ENCODE measurements at places on chromosomes 4 and X.
A peak's percentile ranks its signal among the peaks of the same experiment; 100 is the strongest.

- DNase-seq, result no peak
Observed at GRCh38 chr4:101155368-101155767, 192.0 kb downstream of the PPP3CA start.

DNA sequence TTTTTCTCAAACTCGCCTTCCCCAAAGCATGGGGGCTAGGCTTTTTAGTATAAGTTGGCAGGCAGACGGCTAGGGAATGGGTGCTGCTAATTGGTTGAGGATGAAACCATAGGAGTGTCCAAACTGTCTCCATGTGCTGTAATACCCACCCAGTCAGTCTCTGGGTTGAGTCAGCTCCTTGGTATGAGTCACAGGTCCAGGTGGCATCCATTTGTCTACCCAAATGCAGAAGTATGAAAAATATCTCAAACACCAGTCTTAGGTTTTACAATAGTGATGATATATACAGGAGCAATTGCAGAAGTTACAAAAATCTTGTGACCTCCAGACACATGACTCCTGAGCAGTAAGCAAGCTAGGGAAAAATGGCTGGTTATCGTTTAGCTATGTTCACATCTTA is 27.4 kb upstream of the CCSER1 start:
- no peak for DNase-seq

- DNase-seq, result no peak
Observed at GRCh38 chrX:46330981-46331380, 214.2 kb downstream of the ZNF674 start.

- DNase-seq, result no peak
Observed at GRCh38 chr4:180589575-180589974, 1653.6 kb upstream of the TENM3 start.

GRCh38 chr4:21858971-21859370 is 89.6 kb downstream of the KCNIP4 start:
- no peak for DNase-seq

GRCh38 chrX:11105080-11105479 is 6.1 kb upstream of the HCCS start:
- no peak for DNase-seq

- DNase-seq, result no peak
Observed at GRCh38 chrX:13000301-13000811, 25.4 kb downstream of the TMSB4X start.

DNA sequence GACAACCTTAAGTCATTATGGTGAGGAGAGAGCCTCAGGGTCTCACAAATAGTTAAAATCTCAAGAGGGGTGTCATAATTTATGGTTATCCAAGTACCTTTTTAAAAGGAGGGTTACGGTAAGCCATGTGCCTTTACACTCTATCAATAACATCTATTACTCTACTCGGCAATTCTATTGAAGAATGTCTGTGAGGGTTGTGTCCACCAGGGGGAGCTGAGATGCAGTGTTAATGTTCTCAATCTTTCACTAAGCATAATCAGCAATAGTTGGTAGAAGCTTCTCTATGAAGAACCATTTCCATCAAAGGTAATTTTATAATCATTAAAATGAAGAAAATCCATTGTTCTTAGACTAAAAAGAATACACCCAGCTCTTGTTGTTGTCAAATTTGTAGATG is 457.4 kb downstream of the CENPC start:
- no peak for DNase-seq

DNA sequence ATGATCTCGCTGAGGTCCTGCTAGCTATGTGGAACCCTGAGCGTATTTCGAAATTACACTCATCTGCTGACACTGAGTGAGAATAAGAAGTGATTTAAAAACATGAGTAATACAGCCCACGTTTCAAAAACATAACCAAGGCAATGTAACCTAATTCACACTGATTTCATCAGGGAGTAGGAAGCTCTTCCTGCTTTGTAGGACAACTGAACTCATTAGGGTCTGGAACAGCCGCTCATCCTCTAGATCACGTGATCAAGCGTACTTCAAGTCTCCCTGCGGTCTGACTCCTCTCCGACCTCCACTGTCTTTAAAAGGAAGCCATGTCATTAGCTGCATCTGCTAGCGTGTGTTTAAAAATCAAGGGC is 138.0 kb downstream of the NSUN7 start:
- no peak for DNase-seq

GRCh38 chrX:134002921-134003615 is 17.7 kb upstream of the GPC3 start:
- no peak for DNase-seq

DNA sequence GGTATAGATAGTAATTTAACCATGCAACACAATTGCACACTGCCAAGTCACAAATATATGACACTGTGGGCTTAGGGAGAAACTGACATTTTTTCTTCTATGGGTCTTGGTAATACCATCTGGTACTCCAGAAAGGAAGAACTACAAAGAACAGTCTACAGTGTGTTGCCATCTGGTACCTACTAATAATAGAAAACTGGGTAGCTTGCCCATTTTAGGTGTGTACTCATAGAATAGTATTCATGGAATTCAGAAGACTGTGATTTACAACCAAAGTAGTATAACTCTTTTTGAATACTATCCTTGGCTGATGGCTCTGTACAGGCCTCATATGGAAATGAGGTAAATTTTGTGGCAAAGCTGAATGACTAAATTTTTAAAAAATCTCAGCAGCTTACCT is 132.6 kb upstream of the RPS6KA6 start:
- DNase-seq, result no peak

DNA sequence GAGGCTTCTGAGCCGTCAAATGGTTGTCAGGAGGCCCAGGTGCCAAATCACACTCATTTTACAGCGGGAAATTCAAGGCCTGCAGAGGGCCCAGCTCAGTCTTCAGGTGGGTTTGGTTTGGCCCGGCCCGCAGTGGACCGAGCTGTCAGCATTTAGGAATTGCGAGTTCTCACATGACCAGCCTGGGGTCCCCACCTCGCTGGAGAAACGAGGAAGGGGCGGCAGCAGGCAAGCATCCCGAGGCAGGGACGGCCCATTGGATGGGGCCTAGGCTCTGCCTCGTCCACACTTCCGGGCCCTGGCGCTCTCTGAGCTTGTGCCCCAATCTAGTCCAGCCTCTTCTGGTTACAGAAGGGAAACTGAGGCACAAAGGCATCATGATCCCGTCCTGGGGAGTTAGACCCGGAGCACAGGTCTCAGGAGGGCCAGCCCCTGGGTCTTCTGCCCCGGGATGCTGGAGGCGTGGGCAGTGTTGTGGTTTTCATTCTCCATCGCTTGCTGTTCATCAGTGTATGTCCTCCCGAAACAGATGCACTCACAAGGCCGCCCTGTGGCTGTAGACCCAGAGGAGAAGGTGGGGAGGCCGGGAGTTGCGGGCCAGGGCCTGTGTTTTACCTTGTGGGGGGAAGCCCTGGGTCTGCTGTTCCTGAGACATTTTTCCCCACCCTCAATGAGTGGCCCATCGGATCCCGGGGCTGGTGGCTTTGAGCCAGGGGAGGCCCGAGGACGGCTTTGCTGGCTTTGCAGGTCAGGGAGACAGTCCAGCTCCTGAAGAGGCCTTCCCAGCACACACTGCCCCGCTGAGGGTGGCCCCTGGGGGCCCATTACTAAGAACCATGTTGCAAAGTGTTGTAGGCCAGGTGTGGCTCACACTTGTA is 8.9 kb downstream of the PSAPL1 start:
- DNase-seq, result peak; percentile 51

GRCh38 chrX:14039344-14039743 is 9.7 kb upstream of the GEMIN8 start:
- DNase-seq, result no peak

DNA sequence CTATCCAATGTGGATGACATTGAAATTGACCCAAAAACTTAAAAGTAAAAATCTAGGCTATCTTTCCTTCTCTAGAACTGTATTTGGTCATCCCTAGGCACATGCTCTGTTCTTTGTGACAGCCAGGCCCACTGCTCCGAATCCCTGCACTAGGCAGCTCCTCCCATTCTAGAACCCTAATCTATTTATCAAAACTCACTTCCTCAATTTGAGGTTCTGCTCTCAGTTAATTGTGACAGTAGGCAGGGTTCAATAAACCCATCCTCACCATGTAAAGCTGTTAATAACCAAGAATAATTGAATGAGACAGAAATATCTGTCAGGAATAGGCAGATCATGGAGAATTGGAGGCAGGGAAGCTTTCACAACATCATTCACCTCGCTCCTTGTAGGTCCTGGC is 51.9 kb upstream of the IRF2 start:
- no peak for DNase-seq

DNA sequence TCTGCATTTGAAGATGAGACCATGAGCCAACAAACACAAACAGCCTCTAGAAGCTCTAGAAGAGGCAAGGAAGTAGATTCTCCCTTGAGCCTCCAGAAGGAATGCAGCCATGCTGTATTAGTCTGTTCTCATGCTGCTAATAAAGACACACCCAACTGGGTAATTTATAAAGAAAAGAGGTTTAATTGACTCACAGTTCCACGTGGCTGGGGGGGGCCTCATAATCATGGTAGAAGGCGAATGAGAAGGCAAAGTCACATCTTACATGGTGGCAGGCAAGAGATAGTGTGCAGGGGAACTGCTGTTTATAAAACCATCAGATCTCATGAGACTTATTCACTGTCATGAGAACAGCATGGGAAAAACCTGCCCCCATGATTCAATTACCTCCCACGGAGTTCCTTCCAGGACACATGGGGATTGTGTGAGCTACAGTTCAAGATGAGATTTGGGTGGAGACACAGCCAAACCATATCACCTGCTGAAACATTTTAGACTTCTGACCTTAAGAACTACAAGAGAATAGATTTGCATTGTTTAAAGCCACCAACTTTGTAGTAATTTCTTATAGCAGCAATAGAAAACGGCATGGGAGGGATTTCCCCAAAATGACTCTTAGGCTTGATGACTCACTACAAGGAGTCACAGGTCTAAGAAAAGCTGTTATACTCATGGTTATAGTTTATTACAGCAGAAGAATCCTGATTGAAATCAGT is 284.4 kb upstream of the SFRP2 start:
- DNase-seq, result no peak

- DNase-seq, result no peak
Observed at GRCh38 chrX:71515038-71515396, 17.9 kb upstream of the OGT start.

DNA sequence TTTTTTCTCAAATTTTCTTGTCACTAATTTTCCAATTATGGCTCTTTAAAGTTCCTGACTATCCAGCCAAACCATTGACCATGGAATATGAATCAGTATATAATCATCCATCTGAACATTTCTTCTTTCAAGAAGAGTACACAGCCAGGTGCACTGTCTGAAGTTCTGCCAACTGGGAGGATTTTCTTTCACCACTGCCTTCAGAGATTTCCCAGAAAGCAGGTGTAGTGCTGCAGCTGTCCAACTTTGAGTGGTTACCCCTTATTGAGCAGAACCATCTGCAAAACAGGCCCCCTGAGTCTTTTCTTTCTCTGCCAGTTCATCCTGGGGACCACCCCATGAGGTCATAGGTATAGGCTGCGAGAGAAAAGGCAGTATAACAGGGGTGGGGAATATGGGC is 1213.2 kb downstream of the RAPGEF2 start:
- DNase-seq, result no peak

DNA sequence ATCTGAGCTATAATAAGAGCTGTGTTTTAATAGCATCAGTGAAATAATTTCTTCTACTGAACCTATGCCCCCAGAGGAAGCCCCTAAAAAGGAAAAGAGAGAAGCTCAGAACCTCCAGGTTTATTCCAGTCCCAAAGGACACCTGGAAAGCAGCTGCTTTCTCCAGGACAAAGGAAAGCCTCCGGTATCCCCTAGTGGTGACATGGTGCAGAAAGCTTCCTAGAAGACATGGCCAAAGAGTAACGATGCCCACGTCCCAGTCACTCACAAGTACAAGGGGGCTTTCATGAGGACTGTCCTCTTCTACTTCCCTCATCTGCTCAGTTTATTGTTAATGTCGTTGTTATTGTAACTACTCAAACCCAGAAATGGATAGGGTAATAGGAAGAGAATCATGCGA is 343.9 kb downstream of the UNC5C start:
- no peak for DNase-seq

DNA sequence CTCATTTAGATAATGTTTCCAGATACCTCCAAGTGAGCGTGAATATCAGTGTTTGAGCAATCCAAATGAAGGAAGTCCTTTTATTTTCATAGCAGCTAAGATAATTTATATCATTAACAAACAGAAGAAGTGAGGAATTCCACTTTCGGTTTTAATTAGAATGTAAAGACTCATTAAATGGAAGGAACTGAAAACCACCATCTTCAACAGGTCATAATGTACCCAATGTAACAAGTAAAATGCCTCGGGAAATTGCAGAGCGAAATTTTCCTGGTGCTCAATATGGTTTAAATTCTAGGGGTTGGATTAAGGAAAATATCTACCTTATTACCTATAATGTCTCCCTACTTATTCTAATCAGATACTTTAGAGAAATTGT is 33.9 kb upstream of the SLC9A7 start:
- no peak for DNase-seq

- DNase-seq, result no peak
Observed at GRCh38 chr4:152870606-152871005, 65.5 kb upstream of the FHDC1 start.

- no peak for DNase-seq
Observed at GRCh38 chr4:184335520-184335919, 117.8 kb upstream of the ENPP6 start.

DNA sequence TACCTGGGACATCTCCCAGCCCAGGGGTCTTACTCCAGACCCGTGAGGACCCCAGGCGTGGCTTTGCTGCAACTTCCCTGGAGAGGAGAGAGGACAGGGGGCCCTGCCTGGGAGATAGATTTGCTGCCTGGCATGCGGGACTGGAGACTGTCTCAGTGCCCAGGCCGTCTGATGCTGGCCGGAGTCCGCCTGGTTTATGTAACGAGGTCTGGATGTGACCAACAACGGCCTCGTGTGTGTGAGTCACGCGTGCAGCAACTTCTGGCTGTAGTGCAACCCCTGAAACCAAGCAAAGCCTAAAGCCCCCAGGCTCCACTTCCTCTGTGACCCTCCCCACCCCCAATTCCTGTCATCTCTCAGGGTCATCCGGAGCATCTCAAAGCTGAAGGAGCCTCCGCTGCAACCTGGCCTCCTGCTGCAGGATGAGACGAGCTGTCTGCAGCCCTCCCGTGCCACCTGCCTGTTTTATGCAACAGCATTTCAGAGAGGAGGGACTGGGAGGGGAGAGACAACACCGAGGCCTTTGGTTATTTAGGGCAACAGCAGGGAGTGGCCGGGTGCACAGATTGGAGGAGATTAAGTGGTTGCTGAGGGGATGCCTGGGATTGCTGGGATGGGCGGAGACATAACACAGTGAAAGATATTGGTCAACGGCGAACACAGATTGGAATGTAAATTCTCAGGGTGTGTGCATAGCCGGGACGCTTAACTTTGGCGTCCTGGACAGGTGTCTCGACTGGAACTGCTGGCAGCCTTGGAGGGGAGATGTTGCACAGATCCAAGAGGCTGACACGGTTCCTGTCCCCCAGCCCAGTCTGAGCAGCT is 16.0 kb downstream of the XG start:
- peak; percentile 90 for DNase-seq

DNA sequence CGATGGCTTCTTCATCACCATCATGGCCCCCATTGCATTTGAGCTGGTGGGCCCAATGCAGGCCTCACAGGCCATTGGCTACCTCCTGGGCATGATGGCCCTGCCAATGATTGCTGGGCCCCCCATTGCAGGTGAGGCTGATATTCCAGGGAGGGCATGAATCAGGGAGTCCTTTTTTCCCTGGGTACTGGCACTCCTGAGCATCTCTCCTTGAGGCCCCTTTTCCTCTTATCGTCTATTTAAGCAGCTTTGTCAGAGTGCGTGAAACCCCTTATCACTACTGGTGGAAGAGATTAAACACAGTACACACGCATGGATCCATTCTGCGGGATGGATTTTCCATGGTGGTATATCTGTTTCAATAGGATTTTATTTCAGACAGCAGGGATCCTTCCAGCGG is 85.1 kb downstream of the RLIM start:
- no peak for DNase-seq
